ENCODE measurements at places on chromosomes 1 and 21.

- no peak for DNase-seq
Measured at GRCh38 chr1:18945401-18945849, 11.1 kb downstream of the IFFO2 start.

DNA sequence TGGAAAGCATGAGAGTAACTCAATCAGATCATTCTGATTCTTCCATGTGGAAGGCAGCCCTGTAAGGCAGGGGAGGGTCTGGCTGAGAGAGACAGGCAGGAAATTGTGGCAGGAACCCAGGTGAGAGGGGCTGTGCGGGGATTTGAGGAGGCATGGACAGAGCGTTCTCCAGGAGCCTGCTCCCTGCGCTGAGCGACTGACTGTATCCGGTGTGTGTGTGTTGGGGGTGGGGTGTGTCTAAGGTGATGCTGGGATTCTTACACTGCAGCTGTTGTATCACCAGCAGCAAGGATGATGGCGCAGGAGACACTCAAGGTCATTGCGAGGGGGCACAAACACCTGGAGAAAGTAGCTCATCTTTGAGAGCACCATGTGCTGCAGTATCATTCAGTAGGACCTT is 128.5 kb downstream of the RHOU start:
- no peak for DNase-seq

DNA sequence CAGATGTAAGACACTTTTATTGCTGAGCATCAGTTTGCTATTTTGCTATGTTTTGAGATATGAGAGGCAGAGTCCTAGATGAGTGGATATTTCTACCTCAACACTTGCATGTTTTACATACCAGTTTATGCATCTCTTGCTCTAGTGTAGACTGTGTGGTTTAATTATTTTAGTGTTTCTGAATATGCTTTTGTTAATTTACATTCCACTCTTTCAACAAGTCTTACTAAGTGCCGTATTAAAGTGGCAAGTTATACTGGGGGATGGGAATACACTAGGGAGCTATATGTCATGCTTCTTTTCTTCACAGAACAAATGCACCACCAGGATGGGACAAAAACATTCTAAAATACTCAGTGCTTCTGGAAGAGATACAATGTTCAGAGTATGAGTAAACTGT is 507.7 kb upstream of the PRMT6 start:
- DNase-seq, result no peak

GRCh38 chr1:15808955-15809354 is 1.5 kb upstream of the UQCRHL start:
- DNase-seq, result no peak

- DNase-seq, result no peak
Measured at GRCh38 chr21:44858791-44859190, 14.7 kb downstream of the PTTG1IP start.

DNA sequence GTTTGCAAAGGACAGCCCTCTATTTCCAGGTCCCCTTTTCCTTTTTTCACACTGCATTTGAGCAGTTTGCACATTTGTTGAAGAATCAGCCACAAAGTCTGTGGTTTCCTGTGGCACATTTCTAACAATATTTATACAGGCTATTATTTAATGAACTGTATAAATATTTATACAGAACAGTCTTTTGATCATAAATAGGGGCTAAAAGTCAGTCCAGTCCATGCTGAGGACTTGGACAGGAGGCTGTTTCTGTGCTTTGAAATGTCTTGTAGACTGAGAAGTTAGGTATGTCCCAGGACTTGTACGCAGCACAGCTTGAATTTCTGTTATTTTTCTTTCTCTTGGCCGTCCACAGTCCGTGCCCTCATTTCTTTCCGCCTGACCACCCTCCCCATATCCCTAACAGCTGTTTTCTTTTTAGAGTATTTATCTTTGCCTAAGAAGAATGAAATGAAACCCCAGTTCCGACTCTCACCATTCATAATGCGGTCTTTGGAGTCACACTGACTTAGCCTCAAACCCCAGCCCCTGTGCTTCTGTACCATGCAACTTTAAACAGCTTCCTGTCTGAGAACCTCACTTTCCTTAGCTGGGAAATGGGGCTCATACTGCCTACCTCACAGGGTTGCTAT is 19.7 kb downstream of the FGGY start:
- DNase-seq, result no peak

GRCh38 chr1:67545364-67545763 is 115.2 kb upstream of the SERBP1 start:
- DNase-seq, result no peak

- no peak for DNase-seq
Measured at GRCh38 chr1:61081686-61082310, 563 bp upstream of the NFIA start.
